ENCODE measurements at places on chromosomes 1 and 21. TPM values are rescaled to one million over a fixed set of nuclear protein-coding genes. Genes with fewer than 3 reads are reported as not detected.

The KCNK1 gene
- total RNA-seq = 0.77 TPM

GRCh38 chr1:19262047-19262446 lies 10.4 kb downstream of the MRTO4 start:
- DNase-seq = no peak

GRCh38 chr1:54241364-54241763 lies 41.4 kb downstream of the MRPL37 start:
- DNase-seq = no peak

The RNF207 gene
- total RNA-seq = 7.4 TPM

DNA sequence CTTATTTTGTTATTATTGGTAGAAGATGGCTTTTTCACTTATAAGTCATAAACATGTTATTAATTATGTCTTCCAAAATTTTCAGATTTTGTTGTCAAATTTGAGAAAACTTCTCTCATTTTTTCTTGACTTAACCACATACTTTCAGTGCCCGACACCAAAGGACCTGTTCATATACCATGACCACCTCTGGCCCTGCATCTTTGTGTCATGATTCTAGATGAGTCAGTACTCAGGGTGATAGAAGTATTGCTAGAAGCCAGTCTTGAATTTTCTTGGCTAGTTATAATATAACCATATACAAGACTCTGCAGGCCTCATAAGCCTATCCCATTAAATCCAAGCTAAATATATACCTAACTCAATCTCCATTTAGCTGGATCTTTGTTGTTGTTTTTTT lies 35.4 kb upstream of the DPH5 start:
- DNase-seq = no peak

DNA sequence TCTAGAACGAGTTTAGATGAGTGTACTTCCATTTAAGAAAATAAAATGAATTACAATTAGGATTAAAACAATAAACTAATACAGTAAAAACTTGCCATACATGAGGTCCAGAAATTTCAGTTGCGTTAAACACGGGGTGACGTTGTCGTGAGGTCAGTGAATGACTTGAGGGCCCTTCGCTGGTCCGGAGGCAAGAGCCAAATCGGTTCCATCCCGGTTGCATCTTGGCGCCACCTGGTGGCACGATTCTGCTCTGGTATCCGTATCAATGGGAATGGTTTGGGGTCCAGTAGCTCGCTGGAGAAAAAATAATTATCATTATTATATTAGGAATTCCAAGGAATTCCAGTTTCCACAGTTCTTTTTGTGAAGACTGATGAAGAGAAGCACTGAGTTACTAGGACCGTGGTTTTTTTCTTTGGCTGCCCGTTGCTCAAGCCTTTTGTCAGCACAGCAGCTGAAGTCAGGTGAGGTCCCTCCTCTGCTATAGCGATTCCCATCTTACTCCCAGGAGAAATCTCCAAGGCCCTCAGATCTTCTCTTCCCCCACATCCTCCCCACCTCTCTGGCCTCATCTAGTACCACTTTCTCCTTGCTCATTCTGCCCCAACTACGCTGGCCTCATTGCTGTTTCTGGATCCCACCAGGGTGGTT lies 161.4 kb downstream of the SLC35F3 start:
- DNase-seq = peak; percentile 65

The KCNN3 gene
- 0.17 TPM for total RNA-seq

GRCh38 chr21:25949701-25950100 lies 214.9 kb downstream of the GABPA start:
- DNase-seq = no peak

DNA sequence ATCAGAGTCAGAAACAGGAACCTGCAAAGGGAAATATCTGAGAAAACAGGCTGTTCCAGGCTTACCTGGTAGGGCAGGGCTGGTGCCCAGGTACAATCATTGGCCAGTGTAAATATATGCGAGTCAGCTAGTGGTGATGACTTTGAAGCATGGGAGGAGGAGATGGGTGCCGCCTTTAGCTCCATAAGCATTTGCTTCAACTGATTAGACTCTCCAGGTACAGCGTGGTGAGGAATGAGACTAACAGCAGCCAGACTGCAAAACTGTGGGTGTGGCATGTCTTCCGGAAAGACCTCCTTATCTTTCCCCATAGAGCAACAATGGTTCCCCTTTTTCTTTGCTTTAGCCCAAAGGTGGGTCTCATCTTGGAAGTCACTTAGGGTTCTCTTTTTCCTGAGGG lies 137.2 kb downstream of the LRIG2 start:
- no peak for DNase-seq

DNA sequence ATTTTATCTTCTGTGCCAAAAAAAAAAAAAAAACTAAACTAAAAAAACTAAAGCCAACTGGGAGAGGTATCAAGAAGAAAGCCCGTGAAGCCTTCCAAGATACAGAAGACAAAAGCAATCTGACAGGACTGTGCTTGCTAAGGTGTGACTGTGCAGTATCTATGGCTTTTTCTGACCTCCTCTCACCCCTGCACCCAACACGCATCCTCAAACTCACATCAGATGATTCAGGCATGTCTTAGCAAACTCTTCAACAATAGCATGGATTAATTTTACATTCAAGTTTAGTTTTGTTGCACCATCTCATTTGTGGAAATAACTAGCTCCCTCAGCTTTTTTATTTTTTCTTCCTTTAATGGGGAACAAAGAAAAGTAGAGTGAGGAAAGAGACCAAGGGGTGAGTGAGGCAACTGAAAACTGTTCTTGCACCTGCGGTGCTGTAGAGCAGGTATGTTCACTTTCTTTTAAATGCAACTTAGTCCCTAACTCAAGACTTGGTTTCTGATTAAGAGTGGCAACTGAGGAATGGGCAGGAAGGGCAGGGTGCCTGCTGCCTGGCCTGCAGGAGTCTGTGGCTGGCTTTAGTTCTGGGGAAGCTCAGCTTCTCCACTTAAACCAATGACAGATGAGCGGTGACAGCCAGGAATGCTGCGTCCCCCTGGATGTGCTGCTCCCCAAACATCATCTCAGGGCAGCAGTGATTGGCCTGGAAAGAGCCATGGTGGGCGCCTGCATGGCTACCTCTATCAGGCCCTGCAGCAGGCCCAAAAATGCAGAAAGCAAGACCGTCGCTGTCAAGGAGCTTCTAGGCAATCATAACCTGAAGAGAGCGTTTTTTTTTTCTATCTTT lies 71.3 kb upstream of the LRRC8B start:
- DNase-seq = no peak

The DONSON gene
- 41.5 TPM for total RNA-seq

GRCh38 chr1:237181743-237182317 lies 139.8 kb downstream of the RYR2 start:
- no peak for DNase-seq

The HEYL gene
- total RNA-seq = not detected

DNA sequence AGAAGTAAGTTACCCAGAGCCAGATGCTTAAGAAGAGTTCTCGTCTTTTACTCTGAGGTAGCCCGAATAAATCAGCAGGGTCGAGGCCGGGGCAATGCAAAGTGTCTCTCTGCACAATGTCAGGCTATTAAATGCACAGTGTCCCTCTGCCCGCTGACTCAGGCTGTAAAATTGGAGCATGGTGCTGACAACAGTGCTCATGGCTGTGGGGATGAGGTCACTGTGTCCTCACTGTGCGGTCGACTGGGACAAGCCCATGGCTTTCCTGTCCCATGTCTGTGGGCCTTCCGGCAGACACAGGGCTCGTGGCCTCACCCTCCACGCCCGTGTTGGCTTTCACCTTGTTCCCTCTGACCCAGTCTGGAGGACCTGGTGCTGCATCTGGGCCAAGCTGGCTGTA lies 14.6 kb upstream of the SLC2A1 start:
- no peak for DNase-seq

The CCDC181 gene
- not detected for total RNA-seq

DNA sequence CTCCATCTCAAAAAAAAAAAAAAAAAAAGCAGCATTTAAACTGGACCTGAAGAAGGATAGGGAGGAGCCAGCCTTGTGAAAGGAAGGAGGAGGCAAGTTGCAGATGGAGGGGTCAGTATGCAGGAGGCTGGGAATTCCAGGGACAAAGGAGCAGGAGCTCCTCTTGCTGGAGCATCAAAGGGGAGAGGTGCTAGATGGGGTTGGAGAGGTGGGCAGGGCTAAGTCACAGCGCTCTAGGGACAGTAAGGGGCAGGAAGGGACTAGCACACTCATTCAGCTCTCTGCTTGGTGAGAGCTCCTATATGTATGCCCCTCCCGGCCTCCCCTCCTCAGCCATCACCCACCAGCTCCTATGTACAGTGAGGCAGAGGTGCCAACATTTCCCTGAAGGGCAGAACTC lies 26.8 kb downstream of the MAP7D1 start:
- no peak for DNase-seq

DNA sequence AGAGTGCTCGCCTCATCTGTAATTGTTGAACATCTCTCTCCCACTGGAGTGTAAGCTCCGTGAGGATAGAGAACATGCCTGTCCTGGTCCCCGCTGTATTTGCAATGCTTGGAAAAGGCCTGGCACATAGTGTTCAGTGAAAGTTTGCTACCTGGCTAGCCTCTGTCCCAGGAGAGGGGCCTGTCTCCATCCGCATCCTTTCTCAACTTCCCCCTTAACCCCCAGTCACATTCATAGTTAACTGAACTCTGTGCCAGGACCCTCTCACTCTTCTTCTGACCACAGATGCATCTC lies 15.2 kb downstream of the SPOCD1 start:
- no peak for DNase-seq

- DNase-seq = peak; percentile 63
Measured at GRCh38 chr1:65067491-65068201, 80.4 kb upstream of the AK4 start.

DNA sequence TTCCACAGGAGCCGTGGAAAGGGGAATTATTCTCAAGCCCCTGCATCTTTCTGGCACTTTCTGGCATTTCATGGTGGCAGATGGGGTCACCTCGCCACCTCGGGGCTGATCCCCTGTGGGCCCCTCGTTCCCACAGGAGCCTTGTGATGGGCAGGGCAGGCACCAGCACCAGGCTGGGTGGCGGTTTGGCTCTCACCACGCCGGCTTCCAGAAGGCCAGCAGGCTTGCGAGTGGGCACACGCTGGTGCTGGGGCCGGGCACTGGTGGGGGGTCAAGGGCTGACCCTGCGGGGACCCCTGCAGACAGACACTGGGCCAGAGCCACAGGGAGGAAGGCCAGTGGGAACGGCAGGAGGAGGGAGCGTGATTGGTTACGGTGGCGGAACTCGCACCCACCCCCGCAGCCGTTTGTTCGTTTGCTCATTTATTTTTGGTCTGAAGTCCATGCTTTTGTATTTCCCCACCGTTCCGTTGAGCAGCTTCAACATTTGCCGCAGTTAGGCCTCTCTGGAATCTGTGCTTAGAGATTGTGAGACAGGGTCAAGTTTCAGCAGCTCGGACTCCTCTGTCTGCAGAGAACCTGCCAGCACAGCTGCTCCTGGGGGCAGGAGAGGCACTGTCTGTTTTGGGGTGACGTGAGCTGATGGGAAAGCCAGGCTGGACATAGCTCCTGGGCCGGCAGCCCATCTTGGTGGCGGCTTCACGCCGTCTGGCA lies 5.3 kb downstream of the COL18A1 start:
- DNase-seq = no peak

DNA sequence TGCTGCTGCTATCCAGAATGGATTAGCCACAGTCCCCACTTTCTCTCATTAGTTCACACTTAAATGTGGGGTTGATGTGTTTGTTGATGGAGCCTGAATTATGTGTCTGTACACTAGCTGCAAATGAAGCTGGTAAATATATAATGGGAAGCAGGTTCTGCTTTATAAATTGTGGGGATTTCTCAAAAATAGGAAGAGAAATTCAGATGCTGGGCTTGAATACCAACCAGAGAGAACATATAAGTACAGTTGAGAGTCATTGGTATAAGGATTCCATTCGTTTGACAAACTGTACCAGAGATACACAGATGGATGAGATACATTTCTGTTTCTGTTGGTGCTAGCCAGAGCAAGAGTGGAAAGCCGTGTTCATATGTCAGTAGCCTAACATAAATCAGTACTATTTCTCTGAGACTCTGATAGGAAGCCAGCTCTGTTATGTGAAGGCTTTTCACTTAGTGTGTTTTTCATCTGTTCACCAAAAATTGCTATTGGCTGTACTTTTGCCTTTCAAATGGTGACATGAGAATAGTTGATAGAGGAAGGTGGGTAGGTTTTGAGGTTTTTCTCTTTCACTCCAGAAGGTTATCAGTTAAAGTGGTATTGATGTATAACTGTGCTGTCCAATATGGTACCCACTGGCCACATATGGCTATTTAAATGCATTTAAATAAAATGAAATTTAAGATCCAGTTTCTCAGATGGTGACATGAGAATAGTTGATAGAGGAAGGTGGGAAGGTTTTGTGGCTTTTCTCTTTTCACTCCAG lies 15.6 kb downstream of the SMG7 start:
- DNase-seq = no peak

- DNase-seq = no peak
Measured at GRCh38 chr1:203672346-203672745, 45.7 kb downstream of the ATP2B4 start.

DNA sequence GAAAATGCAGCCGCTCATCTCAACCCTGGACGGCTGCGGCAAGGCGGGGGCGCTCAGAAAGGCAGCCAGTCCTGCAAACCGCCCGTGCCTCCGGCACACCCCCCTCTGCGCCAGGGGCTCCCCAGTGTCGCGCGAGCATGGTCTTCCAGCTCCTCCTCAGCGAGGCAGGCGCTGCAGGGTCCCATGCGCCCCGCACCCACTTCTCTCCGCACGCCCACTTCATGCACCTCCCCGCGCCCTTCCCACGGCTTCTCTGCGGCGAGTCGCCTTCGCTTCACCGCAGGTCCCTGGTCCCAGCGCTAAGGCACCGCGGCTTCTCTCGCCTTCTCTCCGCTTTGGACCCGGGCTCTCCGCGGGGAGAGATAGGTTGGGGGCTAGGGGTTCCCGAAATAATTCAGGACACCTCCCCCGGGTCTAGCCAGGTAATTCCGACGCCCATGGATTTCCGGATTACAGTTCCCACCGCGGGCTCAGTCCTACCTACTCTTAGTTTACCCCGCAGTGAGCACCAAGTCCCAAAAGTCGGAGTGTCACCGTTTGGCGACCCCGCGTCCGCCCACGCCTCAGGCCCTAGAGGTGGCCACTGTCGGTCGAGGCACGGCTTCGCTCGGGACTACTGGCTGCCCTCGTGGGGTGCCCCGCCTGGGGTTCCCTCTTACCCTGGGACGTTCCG lies 67.5 kb downstream of the SYT2 start:
- DNase-seq = no peak
